Activated CD4-positive, CD25-positive, alpha-beta regulatory T cell treated with anti-CD3 and anti-CD28 coated beads, Interleukin-2, amount 50 U/mL, for 16 hours (primary cell): ENCODE measurements at places on chromosomes 3 and 15.

DNA sequence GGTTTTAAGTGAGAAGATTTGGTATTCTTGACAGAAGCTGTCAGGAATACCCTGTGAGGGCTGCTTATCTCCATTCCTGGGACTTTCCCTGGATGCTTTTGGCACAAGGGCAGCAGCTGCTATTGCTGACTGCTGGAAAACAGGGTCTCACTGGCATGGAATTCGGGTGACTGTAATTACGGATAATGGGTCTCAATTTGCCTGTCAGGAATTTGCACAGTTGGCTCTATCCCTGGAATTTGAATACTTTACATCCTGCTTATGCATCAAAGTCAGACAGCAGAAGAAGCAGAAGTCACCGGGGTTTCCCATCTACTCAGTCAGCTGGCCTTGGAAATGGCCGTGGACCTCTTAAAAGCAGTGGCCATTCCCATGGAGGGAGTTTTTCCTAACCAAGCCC lies 25.9 kb upstream of the AKAP13 start:
- DNase-seq = no peak

DNA sequence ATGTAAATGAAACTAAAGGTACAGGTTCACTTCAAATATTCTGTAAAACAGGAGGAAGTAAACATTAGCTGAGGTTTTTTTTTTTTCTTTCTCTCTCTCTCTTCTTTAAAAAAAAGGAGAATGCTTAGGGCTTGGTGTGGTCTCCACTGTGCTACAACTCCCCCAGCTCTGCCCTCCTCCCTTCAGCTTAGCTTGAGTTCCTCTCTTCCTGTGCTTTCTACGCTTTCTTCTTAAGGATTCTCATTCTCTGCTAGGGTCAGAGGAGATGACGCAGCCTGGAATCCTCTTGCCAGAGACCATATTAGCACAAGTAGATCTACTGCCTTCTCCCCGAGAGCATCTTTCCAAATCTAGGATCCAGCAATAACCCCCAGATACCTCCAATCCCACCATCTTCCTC lies 69.1 kb upstream of the SNRK start:
- DNase-seq = no peak

- no peak for DNase-seq
These were observed 78.7 kb upstream of the TSC22D2 start for GRCh38 chr3:150329408-150329807.

DNA sequence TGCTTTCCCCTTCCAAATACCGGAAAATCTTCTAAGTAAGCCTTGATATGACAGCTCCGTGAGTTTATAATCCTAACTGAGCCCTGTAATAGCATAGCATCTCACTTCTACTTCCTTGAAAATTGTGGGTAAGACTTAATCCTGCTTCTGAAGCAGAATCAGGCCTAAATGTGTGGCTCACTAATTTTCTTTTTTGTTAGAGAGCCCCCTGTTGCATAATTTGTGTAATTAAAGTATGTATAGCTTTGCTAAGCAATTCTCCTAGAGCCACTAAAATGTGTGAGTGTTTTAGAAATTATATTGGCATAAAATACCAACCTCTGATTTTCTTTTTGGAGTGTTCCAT lies 304.4 kb downstream of the FGF12 start:
- DNase-seq = no peak

DNA sequence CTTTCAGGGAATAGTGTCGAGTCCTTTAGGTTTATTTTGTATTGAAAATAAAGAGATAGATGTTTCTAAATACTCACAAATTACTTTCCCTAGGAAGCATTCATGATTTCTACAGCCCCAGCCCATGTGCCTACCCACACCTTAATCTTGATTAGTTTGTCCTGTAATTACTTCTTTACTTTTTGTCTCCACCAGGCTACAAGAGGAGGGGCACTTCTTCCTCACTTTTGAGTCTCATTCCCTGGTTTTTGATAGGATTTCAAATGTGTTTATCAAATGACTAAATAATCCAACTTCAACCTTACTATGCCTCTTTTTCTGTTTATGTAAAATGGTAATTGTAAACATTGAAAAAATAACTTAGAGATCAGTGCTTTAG lies 1.8 kb downstream of the PXK start:
- DNase-seq = no peak

GRCh38 chr3:112806903-112807302 lies 39.8 kb downstream of the CD200R1L start:
- DNase-seq = no peak

GRCh38 chr3:3615533-3615932 lies 183.7 kb upstream of the LRRN1 start:
- no peak for DNase-seq
